ENCODE measurements at places on chromosomes 7 and 10.

GRCh38 chr7:156435486-156436231 is 204.9 kb upstream of the RNF32 start:
- no peak for DNase-seq

GRCh38 chr7:1918881-1919525 is 248.9 kb downstream of the ELFN1 start:
- DNase-seq = no peak

- DNase-seq = no peak
Measured at GRCh38 chr10:22779331-22780019, 65.1 kb upstream of the PIP4K2A start.

GRCh38 chr7:144438759-144439158 is 35.3 kb upstream of the NOBOX start:
- DNase-seq = no peak

DNA sequence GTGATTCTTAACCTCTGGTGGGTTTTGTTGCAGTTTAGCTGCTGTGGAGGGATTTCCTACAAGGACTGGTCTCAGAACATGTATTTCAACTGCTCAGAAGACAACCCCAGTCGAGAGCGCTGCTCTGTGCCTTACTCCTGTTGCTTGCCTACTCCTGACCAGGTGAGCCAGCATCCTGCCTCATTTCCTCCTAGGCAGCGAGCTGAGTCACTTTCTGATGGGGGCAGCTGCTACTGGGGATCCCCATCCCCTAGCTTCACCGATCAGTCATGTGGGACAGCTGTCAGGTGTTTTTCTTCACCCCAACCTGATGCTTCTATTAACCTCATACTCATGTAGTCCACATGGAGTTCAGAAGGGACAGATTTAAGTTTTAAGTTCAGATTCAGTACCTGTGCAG is 21.7 kb upstream of the SMO start:
- peak; percentile 15 for DNase-seq

DNA sequence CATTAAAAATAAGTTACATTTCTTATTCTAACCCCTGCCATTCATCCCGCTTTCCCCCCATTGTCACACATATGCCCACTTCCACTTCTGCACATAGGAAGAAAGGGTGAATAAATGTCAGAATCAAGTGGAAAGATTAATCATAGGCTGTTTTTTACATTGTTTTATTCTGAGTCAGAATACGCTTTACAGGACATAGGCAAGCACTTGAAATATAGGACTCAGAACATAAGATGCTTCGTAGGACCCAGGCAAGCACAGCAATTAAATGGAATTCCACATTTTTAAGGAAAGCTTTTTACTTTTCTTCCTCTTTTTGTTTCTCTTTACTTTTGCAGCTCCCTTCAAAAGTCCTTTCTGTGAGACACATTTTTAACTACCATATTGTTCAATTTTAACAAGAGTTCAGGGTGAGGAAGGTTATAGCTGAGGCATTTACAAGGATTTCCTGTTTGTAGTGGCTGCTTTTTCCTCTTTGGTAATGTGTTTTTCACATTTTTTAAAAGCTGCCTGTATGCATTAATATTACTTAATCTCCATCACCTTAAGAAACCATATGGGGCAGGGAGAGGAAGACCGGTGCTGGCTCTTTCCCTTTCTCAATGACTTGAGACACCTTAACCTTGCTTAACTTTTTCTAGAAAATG is 130.0 kb downstream of the TES start:
- no peak for DNase-seq

DNA sequence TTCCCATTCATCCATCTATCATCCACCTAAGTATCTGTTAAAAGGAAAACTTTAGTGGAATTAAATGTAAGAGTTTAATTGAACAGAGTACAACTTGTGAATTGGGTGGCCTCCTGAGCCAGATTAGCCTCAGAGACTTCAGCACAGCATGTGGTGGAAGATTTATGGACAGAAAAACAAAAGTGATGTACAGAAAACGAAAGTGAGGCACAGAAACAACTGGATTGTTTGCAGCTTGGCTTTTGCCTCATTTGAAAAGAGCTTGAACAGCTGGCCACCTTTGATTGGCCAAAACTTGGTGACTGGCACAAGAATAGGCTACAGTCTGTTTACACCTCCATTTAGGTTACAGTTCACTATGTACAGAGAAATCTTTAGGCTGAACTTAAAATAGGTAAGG is 1463.4 kb upstream of the CELF2 start:
- DNase-seq = no peak

- no peak for DNase-seq
Measured at GRCh38 chr7:43764807-43765491, 6.5 kb downstream of the BLVRA start.

- no peak for DNase-seq
Measured at GRCh38 chr7:151591866-151592265, 72.2 kb upstream of the RHEB start.

DNA sequence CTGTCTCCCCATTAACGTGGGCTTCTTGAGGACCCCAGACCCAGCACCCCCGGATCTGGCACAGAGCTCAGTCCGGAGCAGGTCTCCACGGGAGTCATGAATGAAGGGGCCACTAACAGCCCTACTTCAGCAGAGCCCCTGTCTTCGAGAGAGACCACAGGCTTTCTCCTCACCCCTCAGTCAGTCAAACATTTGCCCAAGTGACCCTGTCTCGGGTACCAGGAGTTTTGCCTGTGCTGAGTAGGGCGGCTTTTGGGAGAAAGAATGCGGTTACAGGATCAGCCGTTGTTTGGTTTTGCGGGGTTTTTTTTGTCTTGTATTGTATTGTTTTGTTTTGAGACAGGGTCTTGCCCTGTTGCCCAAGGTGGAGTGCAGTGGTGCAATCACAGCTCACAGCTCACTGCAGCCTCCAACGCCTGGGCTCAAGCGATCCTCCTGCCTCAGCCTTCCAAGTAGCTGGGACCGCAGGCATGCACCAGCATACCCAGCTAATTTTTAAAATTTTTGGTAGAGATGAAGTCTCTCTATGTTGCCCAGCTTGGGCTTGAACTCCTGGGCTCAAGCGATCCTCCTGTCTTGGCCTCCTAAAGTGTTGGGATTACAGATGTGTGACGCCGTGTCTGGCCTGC is 16.5 kb downstream of the ADAP1 start:
- DNase-seq = no peak

DNA sequence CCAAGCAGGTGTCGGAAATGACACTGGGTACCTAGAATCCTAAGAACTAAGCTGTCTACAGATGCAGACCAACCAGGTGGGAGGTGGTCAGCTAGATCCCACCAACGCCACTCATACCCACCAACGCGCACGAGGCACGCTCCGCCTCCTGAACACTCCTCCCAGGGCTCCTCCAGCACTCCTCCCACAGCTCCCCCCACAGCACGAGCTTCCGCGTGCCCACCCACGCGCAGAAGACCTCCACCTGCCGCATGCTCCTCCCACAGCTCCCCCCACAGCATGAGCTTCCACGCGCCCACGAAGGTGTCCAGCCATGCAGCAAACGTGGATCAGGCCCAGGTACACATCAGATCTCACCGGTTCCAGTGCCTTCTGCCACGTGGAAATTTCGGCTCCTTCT is 196.0 kb downstream of the MAD1L1 start:
- no peak for DNase-seq

DNA sequence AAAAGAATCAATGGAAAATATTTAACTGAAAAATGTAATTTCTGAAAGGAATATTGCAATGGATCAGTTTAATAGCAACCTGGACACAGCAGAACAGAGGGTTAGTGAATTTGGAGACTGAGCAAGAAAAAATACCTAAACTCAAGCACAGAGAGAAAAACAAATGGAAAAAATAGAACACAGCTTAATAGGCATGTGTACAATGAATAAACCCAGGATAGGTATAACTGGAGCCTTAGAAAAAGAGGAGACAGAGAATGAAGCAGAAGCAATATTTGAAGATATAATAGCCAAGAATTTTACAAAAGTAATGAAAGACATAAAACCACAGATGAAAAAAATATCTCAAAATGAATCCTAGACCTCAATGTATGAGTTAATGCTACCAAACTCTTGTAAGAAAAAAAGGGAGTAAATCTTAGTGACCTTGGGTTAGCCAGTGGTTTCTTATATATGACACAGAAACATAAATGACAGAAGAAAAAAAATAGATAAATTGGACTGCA is 2.9 kb upstream of the DNAJC1 start:
- DNase-seq = no peak

- DNase-seq = no peak
Measured at GRCh38 chr7:17773289-17773626, 167.0 kb downstream of the SNX13 start.

- DNase-seq = no peak
Measured at GRCh38 chr10:131556897-131557495, 245.5 kb upstream of the TCERG1L start.

GRCh38 chr10:9501944-9502343 is 1447.5 kb downstream of the GATA3 start:
- DNase-seq = no peak

DNA sequence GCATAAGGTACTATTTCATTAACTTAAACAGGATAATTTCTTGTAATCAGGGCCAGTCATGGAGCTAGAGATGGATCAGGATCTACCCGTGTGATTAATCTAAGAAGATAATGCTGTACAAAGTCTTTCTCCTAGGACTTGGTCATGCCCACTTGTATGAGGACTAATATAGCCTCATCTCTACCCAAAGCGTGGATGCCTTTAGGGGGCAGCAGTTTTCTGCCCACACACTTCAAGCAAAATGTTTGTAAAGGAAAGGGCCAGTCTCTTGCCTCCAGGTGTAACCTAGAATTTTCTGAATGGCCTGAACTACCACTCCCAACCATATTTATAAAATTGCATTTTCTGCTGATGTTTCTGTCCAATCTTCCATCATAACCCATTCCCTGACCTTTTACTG is 764.0 kb upstream of the IGFBP3 start:
- DNase-seq = no peak

GRCh38 chr7:127899411-127899810 is 131.8 kb downstream of the LRRC4 start:
- no peak for DNase-seq

- DNase-seq = no peak
Measured at GRCh38 chr7:81415181-81415580, 354.7 kb downstream of the HGF start.

- no peak for DNase-seq
Measured at GRCh38 chr10:108187408-108188012, 1023.0 kb upstream of the SORCS1 start.

DNA sequence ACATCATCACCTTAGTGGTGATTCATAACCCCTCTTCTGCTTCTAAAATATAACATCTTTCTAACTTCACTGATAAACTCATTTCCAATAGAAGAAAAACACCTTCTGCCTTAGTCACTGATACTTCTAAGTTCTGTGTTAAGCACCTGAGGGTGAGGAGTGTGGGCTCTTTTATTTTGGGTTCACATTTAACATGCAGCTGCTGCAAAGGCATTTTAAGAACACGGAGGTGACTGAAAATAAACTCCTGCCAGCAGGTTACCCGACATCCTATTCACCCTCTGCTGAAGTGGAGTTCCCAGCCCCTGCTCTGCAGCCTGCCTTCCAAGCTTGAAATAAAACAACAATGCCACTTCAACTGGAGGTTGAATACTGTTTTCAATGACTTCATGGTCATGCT is 202.9 kb upstream of the PLXNA4 start:
- no peak for DNase-seq

- no peak for DNase-seq
Measured at GRCh38 chr7:23207021-23207420, 25.2 kb downstream of the NUP42 start.

DNA sequence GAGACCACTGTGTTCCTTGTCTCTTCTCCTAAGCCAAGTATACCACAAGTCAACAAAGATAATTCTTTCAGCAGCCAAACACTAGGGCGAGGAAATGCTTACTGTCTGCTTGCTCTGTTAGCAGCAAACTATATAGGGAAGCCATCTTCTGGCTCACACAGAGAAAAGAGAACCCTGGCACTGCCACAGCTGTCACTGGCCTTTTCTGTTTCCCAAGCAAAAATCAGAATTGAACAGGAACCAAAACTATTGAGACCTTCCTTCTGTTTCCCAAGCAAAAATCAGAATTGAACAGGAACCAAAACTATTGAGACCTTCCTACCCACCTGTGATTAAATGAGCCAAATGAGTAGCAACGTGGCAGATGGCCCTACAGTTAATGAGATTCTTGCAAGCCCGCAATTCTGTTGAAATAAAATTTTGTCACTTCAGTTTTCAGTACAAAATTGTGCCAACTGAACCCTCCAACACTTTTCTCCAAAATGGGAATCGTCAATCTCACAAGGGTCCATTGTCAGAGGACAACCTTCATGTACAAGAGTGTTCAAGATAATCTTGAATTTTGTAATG is 54.5 kb downstream of the LRRTM3 start:
- DNase-seq = no peak

GRCh38 chr10:25804505-25804904 is 129.5 kb upstream of the MYO3A start:
- no peak for DNase-seq

Measured in stimulated activated CD4-positive, alpha-beta T cell treated with anti-CD3 and anti-CD28 coated beads, Interleukin-1b, Interleukin-23, amount 100 ng/mL, for 48 hours (primary cell).